ENCODE measurements at places on chromosomes 2 and 18.

DNA sequence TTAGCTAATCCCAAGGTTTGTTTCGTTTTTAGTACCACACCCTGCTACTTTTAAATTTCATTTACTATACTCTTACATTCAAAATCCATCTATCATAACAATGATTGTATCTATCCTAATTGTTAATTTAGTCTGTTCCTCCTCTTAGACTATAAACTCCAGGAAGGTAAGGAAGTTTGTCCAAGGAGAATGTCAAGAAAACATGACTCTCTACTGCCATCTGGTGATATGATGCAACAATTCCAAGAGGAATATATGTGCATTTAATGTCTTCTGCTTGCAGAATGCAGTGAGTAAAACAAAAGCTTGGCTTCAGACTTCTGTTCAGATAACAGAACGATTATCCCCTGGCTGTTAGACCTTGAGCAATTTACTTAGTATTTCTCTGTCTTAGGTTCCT is 1267.1 kb downstream of the LRP1B start:
- DNase-seq: no peak

GRCh38 chr2:46990231-46990588 is 74.6 kb upstream of the MCFD2 start:
- DNase-seq: no peak

DNA sequence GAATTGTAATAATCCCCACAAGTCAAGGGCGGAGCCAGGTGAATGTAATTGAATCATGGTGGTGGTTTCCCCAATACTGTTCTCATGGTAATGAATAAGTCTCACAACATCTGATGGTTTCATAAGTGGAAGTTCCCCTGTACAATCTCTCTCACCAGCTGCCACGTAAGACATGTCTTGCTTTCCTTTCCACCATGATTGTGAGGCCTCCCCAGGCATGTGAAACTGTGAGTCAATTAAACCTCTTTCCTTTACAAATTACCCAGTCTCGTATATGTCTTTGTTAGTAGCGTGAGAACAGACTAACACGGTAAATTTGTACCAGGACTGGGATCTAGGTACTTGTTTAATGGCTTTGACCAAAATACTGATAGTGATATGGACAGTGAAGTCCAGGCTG is 744.3 kb upstream of the REG3G start:
- no peak for DNase-seq

- DNase-seq: no peak
Measured at GRCh38 chr2:208183526-208183925, 6.3 kb downstream of the C2orf80 start.

GRCh38 chr2:121130301-121130850 is 154.6 kb downstream of the TFCP2L1 start:
- DNase-seq: no peak

Data from stimulated activated CD4-positive, alpha-beta T cell treated with anti-CD3 and anti-CD28 coated beads, Interleukin-1b, Interleukin-23, amount 100 ng/mL, for 4 hours (primary cell).